ENCODE measurements at places on chromosomes 1 and 21.

GRCh38 chr1:234730770-234731568 is 121.0 kb upstream of the IRF2BP2 start:
- DNase-seq = peak; percentile 47

GRCh38 chr21:25343774-25344545 is 263.3 kb downstream of the MRPL39 start:
- DNase-seq = no peak

GRCh38 chr1:70672442-70672888 is 261.4 kb downstream of the CTH start:
- no peak for DNase-seq

- no peak for DNase-seq
Observed at GRCh38 chr1:58996341-58997059, 212.7 kb upstream of the JUN start.

- no peak for DNase-seq
Observed at GRCh38 chr1:220873087-220873486, 6.2 kb upstream of the HLX start.

DNA sequence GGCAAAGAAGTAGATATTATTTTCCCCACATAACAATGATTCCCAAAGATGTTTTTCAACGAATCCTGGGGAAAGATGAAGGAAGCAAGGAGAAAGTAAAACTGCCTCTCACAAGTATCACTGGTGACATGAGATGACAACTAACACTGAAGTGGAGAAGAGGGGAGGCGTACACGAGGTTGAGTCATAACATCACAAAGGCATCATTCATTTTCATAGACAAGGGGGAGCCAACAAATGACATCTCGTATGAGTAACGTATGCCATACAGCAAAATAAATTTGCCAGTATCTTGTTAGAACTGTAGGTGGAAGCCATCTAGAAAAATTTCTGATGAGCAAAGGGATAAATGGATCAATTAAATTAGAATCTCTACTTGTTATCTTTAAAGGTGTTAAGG is 56.6 kb downstream of the ATP1B1 start:
- no peak for DNase-seq

GRCh38 chr1:205480349-205480985 is 24.0 kb upstream of the CDK18 start:
- peak; percentile 76 for DNase-seq

DNA sequence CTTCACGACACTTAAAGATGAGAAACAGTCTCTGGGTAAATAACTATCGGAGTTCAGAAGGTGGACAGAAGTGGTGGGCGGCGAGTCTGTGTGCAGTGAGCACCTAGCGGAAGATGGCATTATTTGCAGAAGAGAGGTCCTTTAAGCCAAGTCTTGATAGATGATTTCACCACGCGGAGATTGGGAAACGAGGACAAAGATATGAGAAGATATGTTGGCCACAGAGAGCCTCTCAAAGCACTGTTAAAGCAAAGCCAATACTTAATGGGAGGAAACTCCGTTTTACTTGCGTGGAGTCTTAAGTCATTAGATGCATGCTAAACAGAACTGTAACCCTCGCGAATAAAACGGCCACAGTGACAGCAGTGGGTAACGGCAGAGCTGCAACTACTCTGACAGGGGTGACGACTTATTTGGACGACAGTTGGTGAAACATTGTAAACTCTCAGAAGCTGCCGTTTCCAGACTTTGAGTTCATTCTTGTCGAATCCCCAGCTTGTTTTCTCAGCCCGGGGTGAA is 577 bp upstream of the CEP350 start:
- peak; percentile 49 for DNase-seq

- DNase-seq = no peak
Observed at GRCh38 chr1:167114725-167115124, 20.9 kb downstream of the STYXL2 start.

GRCh38 chr1:174191349-174191862 is 32.1 kb downstream of the RABGAP1L start:
- DNase-seq = peak; percentile 31

DNA sequence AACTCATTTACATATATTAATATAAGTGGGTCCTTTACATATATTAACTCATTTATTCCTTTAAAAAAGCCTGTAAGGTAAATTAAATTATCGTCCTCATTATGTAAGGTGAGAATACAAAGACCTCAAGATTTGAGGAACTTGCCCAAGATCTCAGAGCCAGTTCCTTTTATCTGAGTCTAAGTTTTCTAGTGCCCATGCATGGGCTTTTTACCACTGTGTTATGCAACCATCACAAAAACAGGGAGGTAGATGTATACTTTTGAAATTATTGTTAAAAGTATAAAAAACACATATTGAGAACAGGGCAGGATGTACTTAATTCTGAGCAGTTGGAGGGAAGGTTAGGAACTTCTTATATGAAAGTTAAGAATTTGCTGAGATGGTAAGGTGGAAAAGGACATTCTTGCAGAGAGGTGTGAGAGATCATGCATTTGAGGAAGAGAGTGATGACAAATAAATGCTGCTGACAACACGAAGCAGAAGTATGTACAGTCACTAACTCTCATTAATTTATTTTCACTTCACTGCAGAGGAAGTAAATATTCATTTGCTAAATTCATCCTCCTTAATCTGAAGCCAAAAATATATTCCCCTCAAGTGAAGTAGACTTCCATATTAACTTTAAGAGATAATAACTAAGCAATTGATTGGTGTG is 28.9 kb upstream of the LYPLAL1 start:
- peak; percentile 2 for DNase-seq

GRCh38 chr1:242802973-242803372 is 278.5 kb upstream of the PLD5 start:
- no peak for DNase-seq

DNA sequence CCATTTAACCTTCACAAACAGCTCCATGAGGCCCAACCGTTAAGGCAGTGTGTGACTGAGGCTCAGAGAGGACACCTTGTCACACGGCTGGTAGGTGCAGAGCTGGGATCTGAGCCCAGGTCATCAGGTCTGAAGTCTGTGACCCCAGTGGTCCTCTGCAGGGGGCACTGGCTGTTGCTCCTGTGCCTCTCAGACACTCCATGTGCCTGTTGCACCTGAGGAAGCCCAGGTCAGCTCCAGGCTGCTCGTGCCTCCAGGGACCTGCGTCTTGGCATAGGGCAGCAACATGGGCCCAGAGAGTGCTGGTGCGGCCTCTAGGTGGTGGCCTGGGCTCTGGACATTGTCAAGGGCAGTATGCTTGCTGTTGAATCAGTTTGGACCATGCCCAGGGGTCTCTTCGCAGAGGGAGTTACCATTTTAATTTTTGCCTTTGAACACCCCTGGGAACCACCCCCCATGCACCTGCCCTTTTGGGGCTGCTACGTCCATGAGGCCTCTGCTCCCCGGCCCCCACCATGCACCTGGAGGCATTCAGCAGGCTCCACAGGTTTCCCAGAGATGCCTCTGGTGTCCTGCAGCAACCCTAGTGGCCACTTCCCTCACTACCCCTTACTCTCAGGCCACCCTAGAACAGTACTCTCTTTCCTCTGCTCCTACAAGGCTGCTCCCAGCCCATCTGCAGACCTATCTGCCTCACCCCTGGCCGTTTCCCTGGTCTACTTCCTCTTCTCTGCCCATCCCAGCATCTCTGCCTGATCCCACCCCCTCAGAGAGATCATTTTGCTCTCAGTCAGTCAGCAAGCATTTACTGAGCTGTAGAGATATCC is 25.2 kb upstream of the EPS8L3 start:
- peak; percentile 13 for DNase-seq

DNA sequence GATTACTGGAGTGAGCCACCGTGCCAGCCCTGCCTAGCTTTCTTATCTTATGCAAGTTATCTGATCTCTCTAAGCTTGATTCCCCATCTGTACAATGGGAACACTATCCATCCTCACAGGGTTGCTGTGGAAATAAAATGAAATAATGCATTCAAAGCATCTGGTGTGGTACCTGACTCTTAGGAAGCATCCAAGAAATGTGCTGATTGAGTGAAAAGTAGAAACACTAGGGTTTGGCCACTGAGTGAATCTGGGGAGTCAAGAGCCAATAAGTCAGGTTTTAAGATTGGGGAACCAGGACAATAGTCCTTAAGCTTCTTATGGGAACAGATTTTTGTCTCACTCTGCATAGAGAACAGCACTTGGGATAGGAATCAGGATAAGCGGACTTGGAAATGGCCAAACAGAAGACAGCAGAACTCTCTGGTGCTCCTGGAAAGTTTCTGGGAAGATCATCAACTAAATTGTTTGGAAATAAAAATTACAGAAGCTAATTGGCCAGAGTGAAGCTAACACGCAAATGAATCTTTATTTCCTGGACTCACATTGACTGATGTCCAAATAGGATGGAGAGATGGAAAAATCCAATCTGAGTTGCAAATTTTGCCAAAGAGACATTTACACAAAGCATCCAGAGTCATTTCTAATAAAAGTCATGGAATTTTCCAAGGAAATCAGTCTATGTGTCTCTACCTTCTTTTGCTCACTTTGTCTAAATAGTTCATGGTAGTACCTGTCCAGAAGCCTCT is 3.3 kb downstream of the PAFAH2 start:
- no peak for DNase-seq

DNA sequence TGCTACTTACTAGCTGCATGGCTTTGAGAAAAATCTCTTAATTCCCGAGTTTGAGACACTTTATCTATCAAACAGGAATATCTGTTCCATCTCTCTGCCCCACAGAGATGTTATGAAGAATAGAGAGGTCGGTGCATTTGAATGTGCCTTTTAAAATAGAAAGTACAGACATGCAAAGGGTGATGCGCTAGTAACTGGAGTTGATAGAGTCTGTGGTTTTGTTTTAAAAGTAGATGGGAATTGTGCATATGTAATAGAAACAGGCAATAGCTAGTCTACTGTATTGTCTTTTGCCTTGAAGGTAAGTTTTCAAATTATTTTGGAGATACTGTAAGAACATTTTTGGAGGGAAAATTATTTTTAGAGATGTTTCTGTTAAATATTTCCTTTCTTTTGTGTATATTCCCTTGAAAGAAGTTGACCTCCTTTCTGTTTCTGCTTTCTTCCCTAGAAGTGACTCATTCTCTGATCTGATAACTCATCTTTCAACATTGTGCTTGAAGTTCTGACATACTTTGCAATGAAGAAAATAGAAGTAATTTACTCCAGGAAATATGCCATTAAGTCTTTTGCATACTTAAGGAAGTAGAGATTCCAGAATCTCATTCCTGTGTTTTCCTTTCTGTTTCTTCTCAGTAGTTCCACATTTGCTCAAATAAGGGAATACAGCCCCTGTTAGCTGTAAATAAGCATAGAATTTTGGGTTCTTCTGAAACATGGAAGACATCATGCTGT is 151.6 kb downstream of the SDCCAG8 start:
- no peak for DNase-seq

DNA sequence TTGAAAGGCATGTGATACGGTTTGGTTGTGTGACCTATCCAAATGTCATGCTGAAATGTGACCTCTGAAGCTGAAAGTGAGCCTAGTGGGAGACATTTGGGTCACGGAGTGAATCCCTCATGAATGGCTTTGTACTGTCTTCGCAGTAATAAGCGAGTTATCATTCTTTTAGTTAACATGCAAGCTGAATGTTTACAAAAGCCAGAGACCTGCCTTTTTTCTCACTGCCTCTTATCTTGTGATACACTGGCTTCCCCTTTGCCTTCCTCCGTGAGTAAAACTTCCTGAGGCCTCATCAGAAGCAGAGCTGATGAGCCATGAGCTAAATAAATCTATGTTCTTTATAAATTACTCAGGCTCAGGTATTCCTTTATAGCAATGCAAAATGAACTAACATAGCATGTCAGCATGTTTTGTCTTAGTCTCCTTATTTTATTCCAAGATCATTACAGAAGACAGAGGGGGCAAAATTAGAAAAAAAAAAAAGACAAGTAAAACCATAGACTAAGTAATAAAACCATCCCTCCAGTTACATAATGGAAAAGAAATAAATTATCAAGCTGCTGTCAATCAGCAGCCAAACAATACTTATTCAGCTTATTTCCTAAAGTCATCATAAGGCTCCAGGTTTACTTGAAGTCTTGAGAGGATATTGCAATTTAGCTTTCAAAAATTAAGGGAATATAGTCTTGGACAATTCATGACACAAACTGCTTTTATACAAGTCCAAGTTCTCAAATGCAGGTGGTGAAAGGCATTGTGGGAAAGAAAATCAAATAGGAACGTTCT is 12.1 kb downstream of the RGS18 start:
- DNase-seq = no peak

GRCh38 chr1:153399401-153400055 is 8.7 kb upstream of the S100A8 start:
- DNase-seq = no peak

- DNase-seq = no peak
Observed at GRCh38 chr1:40151457-40152079, 9.6 kb upstream of the RLF start.

GRCh38 chr1:53702341-53702740 is 36.6 kb downstream of the GLIS1 start:
- DNase-seq = no peak

GRCh38 chr1:177884479-177885021 is 85.3 kb downstream of the SEC16B start:
- no peak for DNase-seq

GRCh38 chr1:36446746-36447145 is 3.5 kb downstream of the OSCP1 start:
- no peak for DNase-seq

- no peak for DNase-seq
Observed at GRCh38 chr1:5983361-5984103, 8.7 kb downstream of the NPHP4 start.

GRCh38 chr1:50697440-50698421 is 262.3 kb downstream of the FAF1 start:
- no peak for DNase-seq

DNA sequence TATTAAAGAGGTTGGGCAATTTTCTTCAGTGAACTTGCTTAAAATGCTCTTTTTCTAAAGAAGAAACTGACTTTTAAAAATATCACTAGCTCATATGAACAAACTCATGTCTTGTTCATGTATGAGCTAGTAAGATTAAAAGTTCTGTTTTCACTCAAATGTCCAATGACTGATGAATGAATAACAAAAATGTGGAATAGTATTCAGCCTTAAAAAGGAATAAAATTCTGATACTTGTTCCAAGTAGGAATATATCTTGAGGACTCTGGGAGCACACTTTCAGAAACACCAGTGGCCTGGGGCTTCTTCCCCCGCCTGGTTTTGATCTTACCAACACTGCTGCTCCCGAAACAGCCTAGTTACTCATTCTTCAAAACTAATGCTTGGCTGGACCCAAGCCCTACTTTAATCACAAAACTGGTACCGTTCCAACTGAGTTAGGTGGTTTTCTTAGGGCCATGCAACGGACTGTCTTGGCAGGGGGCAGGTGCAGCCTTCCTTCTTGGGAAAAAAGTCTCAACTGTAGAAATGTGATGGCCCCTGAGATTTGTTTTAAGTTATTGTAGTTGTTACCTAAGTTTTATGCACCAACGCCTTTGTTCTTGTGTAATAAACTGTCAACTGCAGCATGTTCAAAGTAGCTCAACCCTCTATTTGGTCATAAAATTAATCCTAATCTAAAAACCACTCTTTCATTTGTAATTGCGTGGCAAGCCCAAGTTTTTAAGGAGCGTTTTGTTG is 116.0 kb downstream of the ETS2 start:
- no peak for DNase-seq

DNA sequence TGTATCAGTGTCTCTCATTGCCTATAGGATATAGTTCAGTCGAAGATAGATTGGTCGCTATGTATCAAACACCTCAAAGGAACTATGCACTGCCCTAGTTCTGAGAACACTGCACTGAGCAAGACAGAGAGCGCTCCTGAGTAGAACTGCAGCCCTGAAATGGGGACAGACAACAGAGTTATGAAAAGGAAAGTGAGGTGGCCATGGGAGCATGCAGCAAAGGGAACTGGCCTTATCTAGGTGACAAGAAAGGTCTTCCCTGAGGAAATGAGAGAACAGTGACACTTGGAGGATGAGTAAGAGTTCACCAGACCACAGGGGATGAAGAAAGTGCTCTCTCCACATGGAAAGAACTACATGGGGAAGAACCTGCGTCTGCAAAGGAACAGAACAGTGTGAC is 7.5 kb upstream of the G0S2 start:
- no peak for DNase-seq

All from CD4-positive, alpha-beta T cell treated with Interleukin-4 for 1 hour (primary cell).